ENCODE measurements at places on chromosomes 1 and 21. TPM values are rescaled to one million over a fixed set of nuclear protein-coding genes. Genes with fewer than 3 reads are reported as not detected.

HSPA6 gene
- total RNA-seq, result 1.1 TPM

WDR64 gene
- not detected for total RNA-seq

SPRR3 gene
- total RNA-seq, result not detected

POMGNT1 gene
- total RNA-seq, result 137 TPM

LY9 gene
- total RNA-seq, result not detected

PRKAB2 gene
- 44.7 TPM for total RNA-seq

AUNIP gene
- total RNA-seq, result not detected

GSTM5 gene
- total RNA-seq, result 2.6 TPM

PADI2 gene
- 1.1 TPM for total RNA-seq

HSD3B2 gene
- not detected for total RNA-seq

TTC24 gene
- not detected for total RNA-seq

ADGRB2 gene
- 10.0 TPM for total RNA-seq

GORAB gene
- total RNA-seq, result 10.0 TPM

OR2T3 gene
- not detected for total RNA-seq

UBL4B gene
- not detected for total RNA-seq

THEMIS2 gene
- total RNA-seq, result 5.7 TPM

PPIAL4G gene
- not detected for total RNA-seq

OPRD1 gene
- not detected for total RNA-seq

TMEM201 gene
- total RNA-seq, result 20.8 TPM

UBE2U gene
- total RNA-seq, result 1.2 TPM

DMRTA2 gene
- total RNA-seq, result not detected

Measured in left ventricle myocardium superior (tissue), 1 donor.